ENCODE measurements at places on chromosomes 7 and 10. TPM values are rescaled to one million over a fixed set of nuclear protein-coding genes. Genes with fewer than 3 reads are reported as not detected.

Gene NKX6-2
- not detected for total RNA-seq

Gene UBTD1
- total RNA-seq: 1.9 TPM

Gene SAMD9
- 56.6 TPM for total RNA-seq

Gene CALHM3
- not detected for total RNA-seq

Gene NKX2-3
- total RNA-seq: not detected

Gene AGAP3
- total RNA-seq: 52.9 TPM

Gene PDZD7
- 1.8 TPM for total RNA-seq

Gene ABLIM1
- 202 TPM for total RNA-seq

Gene GNAT3
- total RNA-seq: not detected

Gene UPK3B
- total RNA-seq: 2.7 TPM

DNA sequence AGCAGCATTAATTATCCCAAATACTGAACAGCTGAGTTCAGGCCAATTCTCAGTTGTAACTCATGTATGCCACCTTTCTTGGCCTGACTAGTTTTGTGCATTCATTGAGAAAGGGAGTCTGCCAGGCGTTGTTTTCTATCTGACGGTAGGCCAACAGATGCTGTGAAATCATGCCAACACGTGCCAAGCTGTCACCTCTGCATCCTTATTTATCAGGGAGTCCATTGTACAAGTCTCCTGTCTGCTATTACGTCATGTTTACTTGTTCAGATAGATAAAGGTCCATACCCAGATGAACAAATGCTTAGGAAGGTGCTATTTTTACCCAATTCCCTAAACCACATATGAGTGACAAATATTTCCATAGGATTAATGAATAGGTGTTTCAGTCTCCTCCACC lies 127.2 kb upstream of the CDK6 start:
- H3K36me3 ChIP-seq: no peaks in the 10 kb centered on the region
- H3K27me3 ChIP-seq: peaks cover 4% of the 10 kb centered on the region
- H3K4me1 ChIP-seq: no peaks in the 10 kb centered on the region
- no peak for DNase-seq

DNA sequence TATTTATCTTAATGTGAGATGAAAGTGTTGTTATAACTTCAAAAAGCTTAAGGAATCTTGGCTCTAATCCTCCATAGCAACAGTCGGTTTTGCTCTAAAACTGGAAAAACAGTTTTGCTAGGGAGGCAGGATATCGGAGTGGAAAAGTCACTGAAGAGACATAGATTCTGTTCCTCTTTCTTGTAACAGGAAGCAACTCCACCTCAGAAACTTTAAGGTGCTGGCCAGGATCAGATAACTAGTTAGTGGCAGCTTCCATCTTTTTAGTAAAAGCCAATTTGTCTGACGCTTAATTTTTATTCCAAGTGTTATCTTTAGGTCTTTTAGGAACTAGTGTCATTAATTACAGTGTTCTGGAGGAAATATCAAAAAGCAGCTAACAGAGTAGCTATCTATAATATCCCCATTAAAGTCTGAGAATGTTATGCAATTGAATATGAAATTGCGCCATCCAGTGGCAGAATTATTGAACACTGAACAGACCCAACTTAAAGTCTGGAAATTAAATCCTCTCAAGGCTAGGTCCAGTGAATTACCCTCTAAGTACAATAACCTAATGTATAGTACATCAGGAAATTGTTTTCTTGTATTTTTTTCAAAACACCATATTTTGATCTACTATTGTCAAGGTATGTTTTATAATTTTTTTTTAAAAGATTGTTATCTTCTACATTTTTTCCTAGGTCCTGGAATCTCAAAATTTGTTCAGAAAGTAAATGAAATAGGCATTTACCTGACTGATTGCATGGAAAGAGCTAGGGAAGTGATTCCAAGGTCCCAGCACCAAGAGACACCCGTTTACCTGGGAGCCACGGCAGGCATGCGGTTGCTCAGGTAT lies 65.9 kb upstream of the CC2D2B start:
- H3K36me3 ChIP-seq: no peaks in the 10 kb centered on the region
- H3K4me1 ChIP-seq: peaks cover 8% of the 10 kb centered on the region
- no peaks in the 10 kb centered on the region for H3K27me3 ChIP-seq

GRCh38 chr10:70272925-70273316 lies 10.9 kb downstream of the NPFFR1 start:
- H3K4me3 ChIP-seq: no peak overlapping the region
- H3K36me3 ChIP-seq: no peaks in the 10 kb centered on the region
- peaks cover 7% of the 10 kb centered on the region for H3K4me1 ChIP-seq
- no peak overlapping the region for H3K27ac ChIP-seq
- no peaks in the 10 kb centered on the region for H3K27me3 ChIP-seq
- DNase-seq: peak; percentile 41

DNA sequence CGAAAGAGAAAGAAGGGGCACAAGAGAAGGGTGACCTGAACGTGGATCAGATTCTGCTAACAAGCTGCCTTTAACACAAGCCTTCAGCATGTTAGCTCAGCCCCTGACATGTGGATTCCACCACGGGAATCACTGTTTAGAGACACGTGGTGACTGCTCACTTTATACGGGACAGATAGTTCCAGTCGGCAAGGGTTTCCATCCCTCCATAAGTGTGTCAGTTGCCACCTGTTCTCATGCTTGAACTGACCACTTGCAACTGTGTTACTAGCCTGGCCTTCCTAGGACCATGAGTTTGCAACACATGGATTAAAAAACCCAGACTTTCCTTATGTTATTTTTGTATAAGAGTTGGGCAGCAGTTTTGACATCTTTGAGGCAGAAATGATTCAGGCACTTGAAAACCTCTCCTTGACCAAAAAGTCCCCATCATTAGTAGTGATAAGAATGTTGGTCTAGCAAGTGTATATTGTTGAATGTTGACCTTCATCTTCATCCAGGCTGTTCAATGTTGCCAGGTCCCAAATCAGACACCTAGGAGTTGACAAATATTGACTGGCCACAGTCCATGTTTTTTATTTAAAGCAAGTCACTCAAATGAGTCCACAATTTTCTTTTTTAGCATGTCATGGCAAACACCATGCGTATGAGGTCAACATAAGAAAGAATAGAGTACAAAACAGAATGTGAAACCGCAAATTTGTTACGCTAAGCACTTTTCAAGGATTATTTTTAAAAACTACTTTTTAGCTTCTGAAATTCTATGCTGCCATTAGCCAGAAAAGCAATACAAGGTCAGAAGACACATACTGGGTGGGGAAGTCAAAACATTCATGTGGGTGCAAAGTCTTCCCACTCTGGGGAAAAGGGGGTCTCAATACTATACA lies 101.6 kb downstream of the ABLIM1 start:
- no peaks in the 10 kb centered on the region for H3K36me3 ChIP-seq
- no peak overlapping the region for H3K4me3 ChIP-seq
- H3K27me3 ChIP-seq: no peaks in the 10 kb centered on the region
- no peak for DNase-seq
- no peak overlapping the region for H3K27ac ChIP-seq

GRCh38 chr7:151566897-151567320 lies 47.2 kb upstream of the RHEB start:
- H3K27me3 ChIP-seq: no peaks in the 10 kb centered on the region
- H3K27ac ChIP-seq: no peak overlapping the region
- H3K4me3 ChIP-seq: no peak overlapping the region
- H3K4me1 ChIP-seq: no peaks in the 10 kb centered on the region
- peaks cover 11% of the 10 kb centered on the region for H3K36me3 ChIP-seq
- no peak for DNase-seq

- DNase-seq: no peak
- no peak overlapping the region for H3K27ac ChIP-seq
- no peaks in the 10 kb centered on the region for H3K36me3 ChIP-seq
- H3K4me1 ChIP-seq: no peaks in the 10 kb centered on the region
These were observed 182.1 kb upstream of the CDC14C start for GRCh38 chr7:48742079-48742798.

GRCh38 chr7:103073989-103074518 lies 542 bp downstream of the FBXL13 start:
- DNase-seq: peak; percentile 2
- H3K27me3 ChIP-seq: no peaks in the 10 kb centered on the region
- H3K4me1 ChIP-seq: peaks cover 35% of the 10 kb centered on the region
- H3K36me3 ChIP-seq: no peaks in the 10 kb centered on the region

GRCh38 chr10:115829521-115830205 lies 443.3 kb downstream of the GFRA1 start:
- H3K4me1 ChIP-seq: no peaks in the 10 kb centered on the region
- no peaks in the 10 kb centered on the region for H3K36me3 ChIP-seq
- H3K27me3 ChIP-seq: no peaks in the 10 kb centered on the region
- DNase-seq: no peak
- H3K4me3 ChIP-seq: no peak overlapping the region

- no peaks in the 10 kb centered on the region for H3K27me3 ChIP-seq
- no peak for DNase-seq
- no peaks in the 10 kb centered on the region for H3K36me3 ChIP-seq
- no peak overlapping the region for H3K27ac ChIP-seq
- no peak overlapping the region for H3K4me3 ChIP-seq
- H3K4me1 ChIP-seq: no peaks in the 10 kb centered on the region
These were observed 1.7 kb downstream of the AKR1C4 start for GRCh38 chr10:5198386-5198785.

DNA sequence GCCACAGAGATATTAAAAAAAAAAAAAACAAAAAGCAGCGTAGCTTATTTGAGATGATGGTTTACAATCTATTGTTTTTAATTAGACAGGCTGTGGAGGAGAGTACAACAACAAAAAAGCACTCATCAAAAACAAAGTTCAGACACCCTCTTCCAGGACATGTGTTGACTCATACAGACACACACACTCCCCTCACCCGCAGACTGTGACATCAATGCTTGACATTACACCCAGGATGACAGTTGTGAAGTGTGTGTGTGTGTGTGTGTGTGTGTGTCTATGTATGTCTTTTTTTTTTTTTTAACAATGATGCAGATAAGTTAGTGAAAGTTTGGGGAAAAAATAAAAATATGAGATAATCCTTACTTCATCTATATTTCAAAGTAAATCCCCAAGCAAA lies 303.6 kb downstream of the GPAM start:
- H3K4me1 ChIP-seq: no peaks in the 10 kb centered on the region
- no peaks in the 10 kb centered on the region for H3K36me3 ChIP-seq
- no peak for DNase-seq
- H3K27ac ChIP-seq: no peak overlapping the region
- H3K4me3 ChIP-seq: no peak overlapping the region
- no peaks in the 10 kb centered on the region for H3K27me3 ChIP-seq

DNA sequence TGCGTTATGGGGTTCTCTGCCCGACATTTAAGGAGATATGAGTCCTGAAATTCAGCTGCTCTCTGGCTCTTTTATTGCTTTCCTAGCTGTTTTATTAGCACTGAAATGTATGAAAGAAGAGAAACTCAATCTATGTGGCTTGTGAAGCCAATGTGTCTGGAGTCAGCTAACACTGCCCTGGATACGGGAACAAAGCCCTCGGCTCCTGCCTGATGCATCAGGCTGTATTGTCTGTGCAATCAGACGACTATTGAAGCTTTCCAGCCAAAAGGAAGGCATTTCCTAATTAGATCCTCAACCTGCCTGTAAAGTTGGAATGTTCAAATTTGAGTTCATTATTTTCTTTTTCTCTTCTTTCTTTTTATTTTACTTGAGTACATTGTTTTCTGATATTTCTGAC lies 22.0 kb upstream of the TM9SF3 start:
- H3K4me3 ChIP-seq: no peak overlapping the region
- H3K36me3 ChIP-seq: no peaks in the 10 kb centered on the region
- DNase-seq: no peak
- no peak overlapping the region for H3K27ac ChIP-seq
- no peaks in the 10 kb centered on the region for H3K27me3 ChIP-seq

- peak; percentile 8 for DNase-seq
- no peaks in the 10 kb centered on the region for H3K27me3 ChIP-seq
- H3K4me1 ChIP-seq: peaks cover 27% of the 10 kb centered on the region
- peak overlapping the region; percentile 76 for H3K27ac ChIP-seq
- peak overlapping the region; percentile 62 for H3K4me3 ChIP-seq
These were observed 1.5 kb downstream of the SRI start for GRCh38 chr7:88218429-88218745.

GRCh38 chr10:51121861-51122260 lies 47.6 kb downstream of the PRKG1 start:
- H3K4me3 ChIP-seq: no peak overlapping the region
- H3K27ac ChIP-seq: no peak overlapping the region
- DNase-seq: no peak
- no peaks in the 10 kb centered on the region for H3K4me1 ChIP-seq

GRCh38 chr7:47571331-47572093 lies 10.4 kb downstream of the TNS3 start:
- no peaks in the 10 kb centered on the region for H3K4me1 ChIP-seq
- H3K4me3 ChIP-seq: no peak overlapping the region
- no peak overlapping the region for H3K27ac ChIP-seq
- H3K36me3 ChIP-seq: no peaks in the 10 kb centered on the region

GRCh38 chr10:105990529-105990928 lies 1174.0 kb downstream of the SORCS1 start:
- DNase-seq: no peak
- no peaks in the 10 kb centered on the region for H3K36me3 ChIP-seq
- H3K4me3 ChIP-seq: no peak overlapping the region
- H3K27me3 ChIP-seq: no peaks in the 10 kb centered on the region

GRCh38 chr10:114647545-114648138 lies 10.4 kb downstream of the ABLIM1 start:
- no peaks in the 10 kb centered on the region for H3K4me1 ChIP-seq
- no peaks in the 10 kb centered on the region for H3K27me3 ChIP-seq
- no peak overlapping the region for H3K4me3 ChIP-seq
- DNase-seq: no peak

DNA sequence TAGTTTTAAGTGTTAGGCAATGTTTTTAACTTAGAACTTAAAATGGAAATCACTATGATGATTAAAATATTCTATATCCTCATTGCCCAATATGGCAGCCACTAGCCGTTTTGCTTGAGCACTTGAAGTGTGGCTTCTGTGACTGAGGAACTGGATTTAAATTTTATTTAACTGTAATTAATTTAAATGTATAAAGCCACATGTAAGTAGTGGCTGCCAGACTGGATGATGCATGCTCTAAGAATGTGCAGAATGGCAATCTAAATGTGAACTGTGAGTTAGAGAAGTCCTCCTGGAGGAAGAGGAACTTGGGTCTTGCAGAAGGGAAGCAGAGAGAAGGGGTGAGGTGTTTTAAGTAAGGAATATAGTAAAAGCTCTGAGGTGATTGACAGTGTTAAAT lies 451.4 kb downstream of the SUGCT start:
- no peak overlapping the region for H3K4me3 ChIP-seq
- H3K27ac ChIP-seq: no peak overlapping the region
- no peaks in the 10 kb centered on the region for H3K4me1 ChIP-seq
- no peak for DNase-seq

Data from CD4-positive, alpha-beta memory T cell (primary cell).